Cardiac septum (tissue), 1 donor: ENCODE measurements at places on chromosomes 4 and X. TPM values are rescaled to one million over a fixed set of nuclear protein-coding genes. Genes with fewer than 3 reads are reported as not detected.

Gene TMEM47
- total RNA-seq, result 32.1 TPM

Gene DGAT2L6
- total RNA-seq, result not detected

Gene UGT2A2
- total RNA-seq, result not detected

DNA sequence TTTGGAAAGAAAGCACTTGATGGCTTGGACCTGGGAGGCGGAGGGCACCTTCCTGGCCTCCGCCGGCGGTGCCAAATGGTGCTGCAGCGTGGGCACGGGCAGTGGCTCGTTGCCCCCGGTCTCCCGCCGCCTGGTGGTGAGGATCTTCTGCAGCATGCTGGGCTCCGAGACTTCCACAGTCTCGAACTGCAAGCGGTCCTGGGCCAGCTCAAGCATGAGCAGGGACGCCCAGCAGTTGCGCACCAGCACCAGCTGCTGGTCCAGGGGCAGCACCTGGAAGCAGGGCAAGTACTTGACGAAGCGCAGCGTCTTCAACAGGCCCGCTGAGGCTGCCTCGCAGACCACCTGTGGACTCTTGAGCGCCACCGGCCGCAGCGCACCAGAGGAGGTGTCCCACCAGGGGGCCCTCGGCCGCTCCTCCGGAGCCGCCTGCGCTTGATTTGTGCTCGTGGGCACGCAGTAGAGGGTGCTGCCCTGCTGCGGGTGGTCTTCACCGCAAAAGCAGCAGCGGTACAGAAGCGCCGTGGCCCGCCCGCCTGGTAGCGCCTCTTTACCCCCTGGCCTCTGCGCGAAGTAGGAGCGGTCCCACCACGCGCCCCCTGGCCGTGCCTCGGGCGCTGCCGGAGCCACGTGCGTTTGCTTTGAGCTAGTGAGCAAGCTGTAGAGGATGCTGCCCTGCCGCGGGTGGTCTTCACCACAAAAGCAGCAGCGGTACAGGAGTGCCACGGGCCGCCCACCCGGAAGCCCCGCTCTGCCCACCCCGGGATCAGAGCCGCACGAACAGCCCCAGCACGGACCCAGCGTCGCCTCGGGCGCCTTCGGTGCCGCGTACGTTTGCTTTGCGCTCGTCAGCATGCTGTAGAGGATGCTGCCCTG lies 689 bp downstream of the NR0B1 start:
- DNase-seq, result no peak

Gene FAM47B
- total RNA-seq, result not detected

Gene TRIM61
- 1.5 TPM for total RNA-seq

DNA sequence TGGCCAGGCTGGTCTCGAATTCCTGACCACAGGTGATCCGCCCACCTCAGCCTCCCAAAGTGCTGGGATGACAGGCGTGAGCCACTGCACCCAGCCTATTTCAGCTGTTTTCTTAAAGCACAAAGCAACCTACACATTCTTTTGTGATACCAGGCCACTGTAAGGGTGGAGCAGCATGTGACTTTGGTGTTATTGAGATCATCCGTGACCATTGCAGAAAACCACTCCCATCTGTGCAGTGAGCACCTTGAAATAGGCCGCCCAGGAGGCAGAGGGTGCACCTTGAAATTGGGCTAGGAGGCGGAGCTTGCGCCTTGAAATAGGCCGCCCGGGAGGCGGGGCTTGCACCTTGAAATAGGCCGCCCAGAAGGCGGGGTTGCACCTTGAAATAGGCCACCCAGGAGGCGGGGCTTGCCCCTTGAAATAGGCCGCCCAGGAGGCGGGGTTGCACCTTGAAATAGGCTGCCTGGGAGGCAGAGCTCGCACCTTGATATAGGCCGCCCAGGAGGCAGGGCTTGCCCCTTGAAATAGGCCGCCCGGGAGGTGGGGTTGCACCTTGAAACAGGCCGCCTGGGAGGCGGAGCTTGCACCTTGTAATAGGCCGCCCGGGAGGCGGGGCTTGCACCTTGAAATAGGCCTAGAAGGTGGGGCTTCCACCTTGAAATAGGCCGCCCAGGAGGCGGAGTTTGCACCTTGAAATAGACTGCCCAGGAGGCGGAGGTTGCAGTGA lies 9.0 kb upstream of the SLC25A6 start:
- DNase-seq, result no peak

Gene UGT2B15
- not detected for total RNA-seq

DNA sequence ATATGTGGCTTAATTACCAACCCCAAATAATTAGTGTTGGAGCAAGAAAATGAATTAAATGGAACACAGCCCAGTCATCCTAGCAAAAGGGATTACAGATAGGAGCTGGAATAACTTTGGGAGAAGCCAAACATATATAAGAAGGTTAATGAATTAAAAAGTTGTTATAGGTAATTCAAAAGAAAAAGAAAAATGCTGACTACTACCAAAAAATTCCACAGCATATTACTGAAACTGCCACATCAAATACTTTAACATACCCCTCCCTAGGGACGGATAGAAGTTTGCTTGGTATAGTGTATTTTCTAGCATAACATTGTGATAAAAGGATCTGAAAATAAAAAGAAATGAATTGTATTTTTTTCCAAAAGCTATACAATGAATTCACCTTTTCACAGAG lies 99.5 kb downstream of the ENOX2 start:
- no peak for DNase-seq

DNA sequence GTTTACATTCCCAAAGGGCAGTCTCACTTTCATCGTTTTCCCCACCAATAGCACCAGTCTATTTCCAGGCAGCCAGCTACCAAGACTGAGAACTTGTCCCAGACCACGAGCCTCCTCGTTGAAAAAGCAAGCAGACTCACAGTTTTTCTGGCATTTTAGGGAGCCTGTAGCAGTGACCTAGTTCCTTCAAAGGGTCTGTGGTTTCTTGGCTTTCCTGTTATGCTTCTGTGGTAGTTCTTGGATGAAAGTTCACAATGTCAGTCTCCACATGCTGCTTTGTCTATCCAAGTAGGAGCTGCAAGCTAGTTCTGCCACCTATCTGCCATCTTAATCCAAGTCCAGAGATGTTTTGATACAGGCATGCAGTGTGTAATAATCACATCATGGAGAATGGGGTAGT lies 151.6 kb upstream of the ZC4H2 start:
- DNase-seq, result no peak
